WTC11 (cell line): ENCODE measurements at places on chromosomes 13 and 19.

GRCh38 chr19:17618281-17618903 lies 62.9 kb downstream of the COLGALT1 start:
- no peak for DNase-seq
- H3K36me3 ChIP-seq, result peaks cover 38% of the 10 kb centered on the region
- peaks cover 9% of the 10 kb centered on the region for H3K4me1 ChIP-seq
- no peak overlapping the region for H3K27ac ChIP-seq
- H3K4me3 ChIP-seq, result no peak overlapping the region

DNA sequence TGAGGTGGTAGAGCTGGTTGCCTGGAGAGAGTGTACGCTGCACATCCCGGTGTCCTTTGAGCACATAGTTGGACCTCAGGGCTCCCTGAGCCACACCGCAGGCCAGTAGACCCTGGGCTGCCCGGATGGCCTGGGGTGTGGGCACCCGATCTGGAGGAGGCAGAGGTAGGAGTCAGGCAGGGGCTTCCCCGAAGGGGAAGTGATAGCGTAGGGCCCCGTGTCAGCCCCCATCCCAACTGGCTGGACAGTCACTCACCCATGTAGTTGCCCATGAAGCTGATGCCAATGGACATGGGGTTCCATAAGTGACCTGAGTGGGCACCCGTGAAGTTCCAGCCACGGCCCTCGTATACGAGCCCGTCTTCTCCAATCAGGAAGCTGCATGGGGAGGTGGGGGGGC lies 3.6 kb downstream of the PGLYRP1 start:
- no peaks in the 10 kb centered on the region for H3K36me3 ChIP-seq
- H3K4me3 ChIP-seq, result no peak overlapping the region
- peaks cover 22% of the 10 kb centered on the region for H3K27me3 ChIP-seq
- no peak for DNase-seq
- no peak overlapping the region for H3K27ac ChIP-seq

GRCh38 chr13:70023516-70023915 lies 84.1 kb upstream of the ATXN8OS start:
- H3K36me3 ChIP-seq, result no peaks in the 10 kb centered on the region
- H3K4me3 ChIP-seq, result no peak overlapping the region
- no peak for DNase-seq
- no peak overlapping the region for H3K27ac ChIP-seq

DNA sequence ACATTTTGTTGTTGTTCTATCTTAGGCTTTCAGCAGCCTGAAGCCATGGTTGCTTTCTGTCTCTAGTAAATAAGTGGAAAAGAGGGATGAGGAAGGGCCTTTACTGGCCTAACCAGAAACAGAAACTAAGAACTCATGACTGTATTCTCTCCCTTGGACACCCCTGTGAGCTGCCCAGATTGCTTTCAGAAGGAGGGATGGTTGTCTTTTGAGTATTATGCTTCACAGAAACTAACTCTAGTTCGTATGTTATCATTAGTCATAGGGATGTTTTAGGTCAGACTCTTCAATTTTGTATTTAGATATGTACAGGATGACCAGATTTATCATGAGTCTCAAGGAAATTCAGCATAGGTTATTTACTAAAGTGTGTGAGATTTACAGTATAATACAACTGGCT lies 17.5 kb downstream of the BORA start:
- H3K4me3 ChIP-seq, result no peak overlapping the region
- H3K27ac ChIP-seq, result no peak overlapping the region
- peaks cover 59% of the 10 kb centered on the region for H3K36me3 ChIP-seq
- H3K4me1 ChIP-seq, result no peaks in the 10 kb centered on the region
- no peaks in the 10 kb centered on the region for H3K27me3 ChIP-seq
- no peak for DNase-seq

GRCh38 chr19:6676288-6676687 lies 6.3 kb upstream of the TNFSF14 start:
- H3K36me3 ChIP-seq, result no peaks in the 10 kb centered on the region; the same call in none of the 2 replicates
- H3K4me1 ChIP-seq, result peaks cover 25% of the 10 kb centered on the region
- no peak overlapping the region for H3K27ac ChIP-seq

- no peaks in the 10 kb centered on the region for H3K27me3 ChIP-seq
- H3K4me3 ChIP-seq, result no peak overlapping the region
- no peak overlapping the region for H3K27ac ChIP-seq
- H3K4me1 ChIP-seq, result peaks cover 6% of the 10 kb centered on the region; the same call in 1 of the 2 replicates
Observed at GRCh38 chr13:39963612-39964011, 308.1 kb downstream of the COG6 start.

DNA sequence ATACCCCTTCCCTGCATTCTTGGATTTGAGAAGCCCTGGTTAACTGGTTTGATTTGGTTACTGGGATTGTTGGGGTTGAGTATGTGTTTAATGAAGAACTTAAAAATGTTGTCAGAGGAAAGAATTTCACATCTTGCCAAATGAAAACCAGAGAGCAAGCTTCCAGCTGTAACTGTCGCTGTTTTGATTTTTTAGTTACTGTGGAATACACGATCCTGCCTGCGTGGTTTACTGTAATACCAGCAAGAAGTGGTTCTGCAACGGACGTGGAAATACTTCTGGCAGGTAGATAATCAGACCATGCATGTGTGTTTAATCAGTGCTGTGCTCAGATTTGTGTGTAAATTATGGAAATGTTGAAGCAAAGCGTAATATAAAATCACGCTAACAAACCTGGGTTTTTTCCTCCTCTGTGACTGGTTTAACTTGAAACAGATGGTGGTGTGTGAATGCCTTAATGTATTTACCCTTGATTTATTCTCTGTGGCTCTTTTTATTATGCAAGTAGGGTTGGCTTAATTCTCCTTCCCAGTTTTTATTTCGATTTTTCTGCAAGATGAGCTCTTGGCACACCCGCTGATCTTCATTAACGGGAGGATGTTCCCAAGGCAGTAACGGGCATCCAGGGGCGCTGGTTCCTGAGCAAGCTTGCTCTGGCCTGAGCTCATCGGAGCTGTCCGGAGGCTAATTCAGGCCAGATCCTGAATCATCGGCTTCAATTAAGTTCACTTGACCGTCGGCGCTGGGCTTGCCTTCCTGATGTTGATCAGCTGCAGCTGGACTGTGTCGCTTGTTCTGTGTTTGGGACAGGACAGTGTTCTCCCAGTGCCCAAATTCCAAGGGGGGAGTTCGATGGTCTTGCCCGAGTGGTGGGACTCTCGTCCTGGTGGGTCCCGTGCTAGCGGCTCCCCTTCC lies 16.0 kb downstream of the UPF1 start:
- H3K27me3 ChIP-seq, result no peaks in the 10 kb centered on the region
- no peak for DNase-seq
- H3K27ac ChIP-seq, result peak overlapping the region; percentile 96
- no peak overlapping the region for H3K4me3 ChIP-seq

- no peaks in the 10 kb centered on the region for H3K36me3 ChIP-seq
- peaks cover 10% of the 10 kb centered on the region for H3K4me1 ChIP-seq
- H3K27ac ChIP-seq, result no peak overlapping the region; the same call in 1 of the 2 replicates
Observed at GRCh38 chr19:39110263-39110967, 15.2 kb upstream of the PAK4 start.

DNA sequence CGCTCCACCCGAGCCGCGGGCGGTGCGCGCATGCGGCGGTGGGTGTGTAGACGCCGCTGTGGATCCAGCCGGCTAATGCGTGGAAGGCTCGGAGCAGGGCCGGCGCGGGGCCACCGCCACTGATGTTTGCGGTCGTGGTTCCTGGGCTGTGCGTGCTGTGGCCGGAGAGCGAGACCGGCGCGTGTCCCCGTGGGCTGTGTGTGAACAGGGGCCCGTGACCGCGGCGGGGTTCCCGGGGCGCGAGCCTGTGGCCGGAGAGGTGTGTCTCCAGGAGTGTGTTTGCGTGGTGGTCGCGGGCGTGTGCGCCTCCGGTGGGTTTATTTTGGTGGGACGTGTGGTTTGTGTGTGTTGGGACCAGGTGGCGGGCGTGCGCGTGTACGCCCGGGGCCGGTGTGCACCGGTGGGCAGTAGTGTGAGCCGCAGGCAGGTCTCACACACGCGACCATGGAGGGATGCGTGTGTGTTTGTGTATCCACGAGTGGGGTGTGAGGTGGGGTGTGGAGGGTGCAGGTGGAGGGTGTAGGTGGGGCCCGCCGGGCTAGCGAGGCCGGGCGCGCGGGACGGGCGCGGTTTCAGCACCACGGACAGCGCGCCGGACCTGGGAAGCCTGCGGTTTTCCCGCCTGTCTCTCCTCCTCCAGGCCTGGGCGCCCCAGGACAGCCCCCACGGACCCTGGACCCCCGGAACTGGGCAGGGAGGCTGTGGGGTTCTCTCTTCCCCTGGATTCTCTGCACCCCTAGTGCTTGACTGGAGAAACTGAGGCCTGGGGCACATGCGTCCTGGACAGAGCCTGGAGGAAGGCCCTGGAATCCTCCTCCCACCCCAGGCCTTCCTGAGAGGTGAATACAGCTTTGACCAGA lies 1.6 kb downstream of the HCN2 start:
- H3K4me1 ChIP-seq, result no peaks in the 10 kb centered on the region
- peak; percentile 52 for DNase-seq
- H3K27ac ChIP-seq, result no peak overlapping the region
- H3K4me3 ChIP-seq, result peak overlapping the region; percentile 52
- H3K36me3 ChIP-seq, result no peaks in the 10 kb centered on the region

DNA sequence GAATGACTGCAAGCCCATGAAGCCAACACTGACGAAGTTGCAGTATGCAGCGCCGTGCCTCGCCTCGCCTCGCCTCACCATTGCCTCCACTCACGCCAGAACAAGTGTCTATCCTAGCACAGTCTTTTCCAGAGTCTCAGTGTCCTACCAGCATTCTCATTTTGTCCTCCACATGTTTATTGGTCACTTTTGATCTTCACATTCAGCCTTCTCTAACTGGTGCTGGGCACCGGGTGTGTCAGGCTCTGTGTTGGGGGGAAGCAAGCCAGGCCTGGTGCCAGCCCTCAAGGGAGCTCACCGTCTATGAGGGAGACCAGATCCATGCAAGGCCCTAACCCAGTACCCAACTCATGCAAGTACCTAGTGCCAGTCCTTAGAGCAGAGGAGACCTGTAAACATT lies 69.7 kb upstream of the GPR183 start:
- no peaks in the 10 kb centered on the region for H3K27me3 ChIP-seq
- H3K4me3 ChIP-seq, result no peak overlapping the region
- H3K36me3 ChIP-seq, result peaks cover 22% of the 10 kb centered on the region; the same call in 1 of the 2 replicates
- H3K4me1 ChIP-seq, result peaks cover 22% of the 10 kb centered on the region
- DNase-seq, result no peak

DNA sequence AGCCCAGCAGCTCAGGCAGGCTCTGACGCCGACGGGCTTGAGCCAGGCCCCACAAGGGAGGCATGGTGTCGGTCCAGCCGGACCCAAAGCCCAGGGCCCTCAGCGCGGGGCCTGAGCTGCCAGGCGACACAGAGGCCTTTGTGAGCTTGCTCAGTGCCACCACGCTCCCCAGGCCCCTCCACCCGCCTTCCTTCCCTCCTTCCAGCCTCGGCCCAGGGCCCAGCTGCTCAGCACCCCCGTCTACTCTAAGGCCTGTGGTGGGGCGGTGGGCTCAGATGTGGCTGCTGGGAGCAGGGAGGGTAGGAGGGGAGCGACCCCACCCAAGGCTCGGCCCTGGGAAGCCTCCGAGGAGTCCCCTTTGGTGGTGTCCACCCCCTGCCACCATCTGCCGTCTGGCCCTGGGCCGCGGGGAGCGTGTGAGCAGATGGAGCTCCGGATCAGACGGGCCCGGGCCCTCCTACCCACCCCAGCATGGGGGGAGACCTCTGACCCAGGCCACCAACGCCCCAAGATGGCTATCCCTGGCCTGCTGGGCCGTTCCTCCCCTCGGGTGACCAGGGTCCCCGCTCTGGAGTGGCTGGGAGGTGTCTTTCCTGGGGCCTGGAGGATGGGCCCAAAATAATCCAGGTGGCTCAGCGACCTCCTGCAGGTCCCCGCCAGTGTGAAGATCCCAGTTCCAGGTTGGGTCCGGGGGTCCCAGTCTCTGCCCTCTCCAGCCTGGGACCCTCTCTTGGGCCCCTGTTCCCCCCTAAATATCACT lies 7.8 kb downstream of the ZBTB7A start:
- H3K27ac ChIP-seq, result no peak overlapping the region
- peaks cover 24% of the 10 kb centered on the region for H3K4me1 ChIP-seq
- no peaks in the 10 kb centered on the region for H3K27me3 ChIP-seq
- H3K4me3 ChIP-seq, result no peak overlapping the region
- H3K36me3 ChIP-seq, result peaks cover 8% of the 10 kb centered on the region

- DNase-seq, result no peak
- H3K27me3 ChIP-seq, result peaks cover 5% of the 10 kb centered on the region; the same call in 1 of the 2 replicates
- peak overlapping the region; percentile 99 for H3K4me3 ChIP-seq
- peaks cover 10% of the 10 kb centered on the region; the same call in 1 of the 2 replicates for H3K4me1 ChIP-seq
Observed at GRCh38 chr19:5691822-5692722, 2.0 kb downstream of the RPL36 start.

DNA sequence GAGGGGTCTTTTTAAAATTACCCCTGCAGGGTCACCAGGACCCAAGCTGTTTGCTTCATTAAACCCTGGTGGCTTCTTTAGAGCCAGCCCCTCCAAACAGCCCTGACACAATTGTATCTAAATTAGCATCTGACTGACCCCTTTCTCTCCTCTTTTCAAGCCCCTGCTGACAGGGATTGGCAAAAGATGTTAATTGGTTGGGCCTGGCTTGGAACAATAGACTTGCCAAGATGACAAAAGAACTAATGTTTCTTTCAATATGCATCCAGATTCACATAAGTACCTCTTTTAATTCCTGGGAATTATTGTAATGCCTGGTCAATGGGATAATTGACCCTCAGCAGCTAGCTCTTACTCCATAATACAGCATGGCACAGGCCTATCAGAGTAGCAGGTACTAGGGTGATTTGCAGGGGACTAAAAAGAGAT lies 140.8 kb downstream of the SHISA2 start:
- H3K4me1 ChIP-seq, result peaks cover 54% of the 10 kb centered on the region
- no peaks in the 10 kb centered on the region; the same call in 1 of the 2 replicates for H3K36me3 ChIP-seq
- peaks cover 84% of the 10 kb centered on the region for H3K27me3 ChIP-seq
- peak overlapping the region; percentile 89 for H3K27ac ChIP-seq

DNA sequence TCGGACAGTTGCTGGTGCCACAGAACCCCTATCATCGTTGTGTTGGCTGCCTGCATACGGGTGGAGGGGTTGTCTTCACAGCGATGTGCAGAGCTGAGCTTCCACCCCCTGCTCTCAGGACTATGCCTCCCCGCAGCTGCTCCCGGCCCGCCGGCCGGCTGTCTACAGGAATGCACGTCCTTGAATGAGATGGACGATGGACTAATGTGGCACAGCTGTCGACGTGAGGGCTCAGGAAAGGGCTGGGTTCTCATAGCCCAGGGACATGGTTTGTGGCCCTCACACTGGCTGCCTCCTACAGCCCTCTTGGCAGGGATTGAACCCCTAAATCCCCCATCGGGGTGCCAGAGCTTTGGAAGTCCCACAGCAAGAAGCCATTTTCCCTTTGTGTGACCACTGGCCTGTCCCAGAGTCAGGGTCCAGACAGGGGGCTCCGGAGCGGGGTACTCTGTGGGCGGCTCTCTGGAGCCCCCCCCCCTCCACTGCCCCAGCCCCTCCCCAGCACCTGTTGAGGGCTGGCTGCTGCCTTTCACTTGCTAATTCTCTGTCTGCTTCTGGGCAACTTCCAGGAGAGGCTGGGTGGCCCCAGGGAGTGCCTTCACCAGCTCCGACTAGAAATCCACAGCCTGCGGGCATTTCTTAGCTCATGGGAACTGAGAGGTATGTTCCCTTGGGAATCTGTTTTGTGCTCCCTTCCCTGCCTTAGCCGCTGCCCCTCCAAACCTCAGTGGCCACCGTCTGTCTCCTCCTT lies 40.2 kb downstream of the TSSK6 start:
- peaks cover 55% of the 10 kb centered on the region for H3K4me1 ChIP-seq
- peak overlapping the region; percentile 56 for H3K4me3 ChIP-seq
- H3K36me3 ChIP-seq, result peaks cover 20% of the 10 kb centered on the region
- H3K27me3 ChIP-seq, result no peaks in the 10 kb centered on the region
- peak overlapping the region; percentile 99 for H3K27ac ChIP-seq
- DNase-seq, result peak; percentile 75
